ENCODE measurements at places on chromosomes 16 and 17.
A peak's percentile ranks its signal among the peaks of the same experiment; 100 is the strongest.

DNA sequence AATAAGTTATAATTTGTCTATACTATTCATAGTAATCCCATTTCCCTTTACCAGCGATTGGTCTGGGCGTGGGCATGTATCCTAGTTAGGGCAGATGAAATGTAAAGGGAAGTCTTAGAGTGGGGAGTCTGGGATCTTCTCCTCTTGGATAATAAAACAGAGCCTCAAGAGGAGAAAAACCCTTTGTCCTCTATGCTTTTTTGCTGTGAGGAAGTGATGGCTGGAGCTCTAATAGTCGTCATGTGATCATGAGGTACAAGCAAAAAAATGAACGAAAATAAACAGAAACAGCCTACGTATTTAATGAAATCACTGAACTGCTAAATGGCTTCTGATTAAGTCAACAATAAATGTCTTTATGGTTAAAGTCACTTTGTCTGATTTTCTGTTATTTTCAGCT is 26.8 kb downstream of the EFCAB5 start:
- no peak for DNase-seq

GRCh38 chr17:15945527-15946191 is 729 bp downstream of the ADORA2B start:
- DNase-seq = no peak

DNA sequence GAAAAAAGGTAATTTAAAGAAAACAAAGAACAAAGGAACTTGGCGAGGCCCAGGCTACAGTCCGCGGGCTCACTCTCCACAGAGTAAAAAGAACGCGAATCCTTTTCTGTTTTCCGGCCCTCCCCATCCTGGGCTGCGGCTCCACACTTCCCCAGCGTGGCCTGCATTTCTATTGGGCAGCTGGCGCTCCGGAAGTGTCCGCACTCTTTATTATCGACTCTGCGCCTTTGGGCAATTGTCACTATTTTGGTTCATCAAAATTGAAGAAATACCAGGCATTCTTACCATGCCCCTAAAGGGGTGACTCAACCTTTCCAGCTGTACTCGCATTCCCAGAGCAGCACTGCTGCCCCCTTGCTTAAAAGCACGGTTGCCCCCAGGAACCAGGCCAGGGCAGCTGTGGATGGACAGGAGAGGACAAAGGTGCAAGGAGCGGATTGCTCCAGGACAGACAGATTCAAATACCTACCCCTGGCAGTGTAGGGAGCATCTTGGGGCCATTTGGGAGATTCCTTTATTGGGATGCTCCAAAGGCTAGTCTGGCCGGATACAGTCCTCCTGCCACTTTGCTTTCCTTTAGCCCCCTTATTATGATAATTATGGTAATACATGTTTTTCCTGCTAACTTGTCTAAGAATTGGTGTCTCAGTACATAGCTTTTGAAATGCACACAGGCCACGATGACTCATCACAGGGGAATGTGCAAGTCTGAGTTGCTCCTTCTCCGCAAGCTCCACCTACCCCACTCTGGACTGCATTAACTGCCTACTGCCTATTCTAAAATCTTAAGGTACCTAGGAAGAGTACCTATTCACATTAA is 985 bp upstream of the SLFN12 start:
- peak; percentile 99 for DNase-seq

- no peak for DNase-seq
Measured at GRCh38 chr16:11783319-11784037, 13.6 kb downstream of the ZC3H7A start.

GRCh38 chr16:85888405-85889331 is 10.3 kb upstream of the IRF8 start:
- peak; percentile 41 for DNase-seq

DNA sequence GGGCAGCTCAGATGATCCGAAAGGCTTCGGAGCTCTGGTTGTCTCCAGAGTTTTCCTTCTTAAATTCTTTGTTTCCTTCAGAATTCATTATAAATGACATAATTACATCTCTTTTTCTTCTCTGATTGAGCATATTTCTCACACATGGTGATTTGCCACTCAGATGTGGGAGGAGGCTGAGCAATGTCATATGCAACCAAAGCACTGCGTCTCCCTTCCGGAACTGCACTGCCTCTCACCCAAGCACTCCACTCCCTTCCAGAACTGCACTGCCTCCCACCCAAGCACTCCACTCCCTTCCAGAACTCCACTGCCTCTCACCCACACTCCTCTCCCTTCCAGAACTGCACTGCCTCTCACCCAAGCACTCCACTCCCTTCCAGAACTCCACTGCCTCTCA is 131.5 kb downstream of the SALL1 start:
- DNase-seq = no peak

- no peak for DNase-seq
Measured at GRCh38 chr17:19415311-19415710, 4.3 kb downstream of the RNF112 start.

- no peak for DNase-seq
Measured at GRCh38 chr16:892536-893255, 78.1 kb downstream of the LMF1 start.

DNA sequence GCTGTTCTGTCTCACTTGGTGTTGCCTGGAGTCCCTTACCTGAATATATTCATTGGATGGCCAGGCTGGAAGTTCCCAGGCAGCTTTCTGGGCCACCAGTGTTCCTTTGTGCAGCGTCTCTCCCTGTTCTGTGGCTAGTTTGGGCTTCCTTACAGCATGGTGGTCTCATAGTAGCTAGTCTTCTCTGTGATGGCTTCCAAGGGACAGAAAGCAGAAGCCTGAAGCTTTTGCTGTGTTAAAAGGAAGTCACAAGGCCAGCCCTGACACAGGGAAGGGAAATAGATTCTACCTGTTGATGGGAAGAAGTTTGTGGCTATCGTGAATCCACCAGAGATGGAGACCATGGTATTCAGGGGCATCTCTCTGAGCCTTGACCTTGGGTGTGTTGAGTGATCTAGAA is 34.6 kb downstream of the PLCG2 start:
- DNase-seq = no peak

DNA sequence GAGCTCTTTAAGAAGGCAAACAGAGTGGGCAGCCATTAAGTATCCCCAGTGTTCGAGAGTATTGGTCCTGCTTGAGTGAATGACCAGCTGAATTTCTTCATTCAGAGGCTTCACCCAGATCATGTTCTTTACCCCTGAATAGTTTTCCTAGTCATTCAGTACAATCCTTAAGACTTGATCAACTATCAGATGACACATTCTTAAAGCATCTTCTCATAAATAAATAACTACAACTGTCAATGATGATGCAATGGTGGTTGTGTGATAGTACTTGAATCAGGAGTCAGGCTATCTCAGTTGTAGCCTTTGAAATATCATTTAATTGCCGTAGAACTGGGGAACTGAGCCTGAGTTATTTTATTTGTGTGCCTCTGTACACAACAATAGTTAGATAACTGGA is 416.8 kb upstream of the CCL2 start:
- DNase-seq = no peak

DNA sequence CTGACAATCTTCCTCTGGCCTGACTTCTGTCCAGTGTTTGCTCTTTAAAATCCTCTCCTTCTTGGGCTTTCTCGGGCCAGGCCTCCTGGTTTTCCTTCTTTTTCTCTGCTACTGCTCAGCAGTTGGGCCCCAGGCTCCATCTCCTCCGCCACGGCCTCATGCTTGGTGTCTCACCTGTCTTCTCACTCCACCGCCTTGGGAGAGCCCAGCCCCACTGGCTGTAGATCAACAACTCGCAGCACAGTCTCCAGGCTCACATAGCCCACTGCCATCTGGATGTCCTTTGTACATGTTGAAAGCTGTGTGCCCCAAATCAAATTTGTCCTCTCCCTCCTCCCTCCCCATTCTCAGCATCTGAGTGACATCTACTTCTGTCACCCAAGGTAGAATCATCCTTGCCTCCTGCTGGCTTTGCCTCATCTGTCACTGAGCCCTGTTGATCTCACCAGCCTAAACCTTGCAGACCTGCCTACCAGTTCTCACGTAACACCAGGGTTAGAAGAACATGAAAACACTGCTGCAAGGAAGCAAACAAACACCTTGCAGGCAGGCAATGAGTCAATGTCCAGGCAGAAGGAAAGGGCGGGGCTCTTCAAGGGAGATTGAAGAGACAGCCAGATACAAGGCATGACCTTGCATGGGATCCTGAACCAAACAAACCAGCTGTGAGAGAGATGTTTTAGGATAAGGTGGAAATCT is 103.2 kb upstream of the SMURF2 start:
- DNase-seq = no peak

DNA sequence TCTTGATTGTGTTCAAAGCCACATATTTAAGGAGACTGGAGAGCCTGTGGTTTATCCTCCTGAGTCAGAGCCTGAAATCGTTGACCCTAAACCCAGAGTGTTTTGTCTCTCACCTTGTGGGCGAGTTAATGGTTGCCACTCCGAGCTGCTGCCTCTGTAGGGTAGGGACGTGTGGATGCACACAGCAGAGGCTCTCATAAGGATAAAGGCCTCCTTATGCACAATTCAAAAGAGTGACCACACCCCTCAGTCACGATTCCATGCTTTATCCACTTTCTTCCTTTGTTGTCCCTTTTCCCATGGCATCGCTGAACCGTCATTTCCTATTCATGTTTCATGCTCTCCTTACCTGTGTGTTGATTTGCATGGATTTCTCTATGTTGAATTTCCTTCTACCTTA is 805.0 kb upstream of the RBFOX1 start:
- DNase-seq = no peak

DNA sequence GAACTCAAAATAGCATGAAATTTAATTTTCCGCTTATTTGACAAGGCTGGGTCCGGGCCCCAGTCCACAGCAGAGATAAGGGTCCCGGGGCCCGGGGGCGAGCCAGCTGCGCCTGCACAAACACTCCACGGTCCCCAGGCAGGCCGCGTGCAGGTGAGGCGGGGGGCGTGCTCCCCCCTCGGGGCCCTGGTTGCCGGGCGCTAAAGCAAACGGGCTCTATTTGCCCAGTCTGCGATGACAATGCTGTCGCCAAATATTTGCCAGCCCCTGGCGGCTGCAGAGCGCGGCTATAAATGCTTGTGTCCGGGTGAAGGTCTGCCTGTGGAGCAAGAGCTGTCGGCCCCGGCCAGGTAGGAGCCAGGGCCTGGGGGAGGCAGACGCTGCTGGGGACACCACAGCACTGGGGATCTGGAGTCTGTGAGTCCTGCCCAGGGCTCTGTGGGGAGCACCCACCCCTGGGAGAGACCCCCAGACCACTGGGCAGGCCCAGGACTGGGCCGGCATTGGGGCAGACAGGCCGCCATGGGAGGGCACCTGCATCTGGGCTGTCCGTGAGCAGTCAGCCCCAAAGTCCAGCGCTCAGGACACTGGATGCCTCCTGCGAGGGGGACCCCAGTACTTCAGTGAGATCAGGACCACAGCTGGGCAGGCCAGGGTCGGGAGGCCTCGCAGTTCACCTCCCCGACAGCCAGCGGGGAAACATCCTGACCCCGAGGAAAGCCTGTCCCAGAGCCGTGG is at the start of gene PERCC1:
Gene PERCC1, plus strand, starts transcription at position 320 of the 738 bp plus-strand sequence. CDS start 1,516 bp downstream, outside the sequence.
- DNase-seq = no peak

- DNase-seq = no peak
Measured at GRCh38 chr17:42843358-42843934, 934 bp upstream of the AOC2 start.

DNA sequence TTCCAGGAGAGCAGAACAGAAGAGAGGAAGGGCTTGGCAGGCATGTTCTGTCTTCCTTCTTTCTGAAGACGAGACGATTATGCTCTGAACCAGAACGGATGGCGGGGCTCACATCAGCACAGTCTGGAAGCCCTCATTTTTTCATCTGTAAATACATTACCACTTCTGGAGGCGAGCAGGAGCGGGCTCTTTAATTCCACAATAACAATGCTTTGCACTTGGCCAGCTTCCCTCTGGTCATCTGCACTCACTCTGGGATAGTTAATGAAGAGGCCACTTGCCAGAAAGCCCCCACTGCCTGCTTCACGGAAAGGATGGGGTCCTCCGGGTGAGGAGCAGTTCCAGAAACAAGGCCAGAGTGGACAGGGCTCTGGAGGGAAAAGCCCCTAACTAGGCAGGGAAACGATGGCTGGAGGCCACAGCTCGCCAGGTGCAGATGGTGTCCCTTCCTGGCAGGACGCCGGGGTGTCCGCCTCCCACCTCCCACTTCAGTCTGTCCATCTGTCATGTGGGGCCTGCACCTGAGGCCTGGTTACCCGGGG is 13.1 kb upstream of the BCAR1 start:
- DNase-seq = no peak

DNA sequence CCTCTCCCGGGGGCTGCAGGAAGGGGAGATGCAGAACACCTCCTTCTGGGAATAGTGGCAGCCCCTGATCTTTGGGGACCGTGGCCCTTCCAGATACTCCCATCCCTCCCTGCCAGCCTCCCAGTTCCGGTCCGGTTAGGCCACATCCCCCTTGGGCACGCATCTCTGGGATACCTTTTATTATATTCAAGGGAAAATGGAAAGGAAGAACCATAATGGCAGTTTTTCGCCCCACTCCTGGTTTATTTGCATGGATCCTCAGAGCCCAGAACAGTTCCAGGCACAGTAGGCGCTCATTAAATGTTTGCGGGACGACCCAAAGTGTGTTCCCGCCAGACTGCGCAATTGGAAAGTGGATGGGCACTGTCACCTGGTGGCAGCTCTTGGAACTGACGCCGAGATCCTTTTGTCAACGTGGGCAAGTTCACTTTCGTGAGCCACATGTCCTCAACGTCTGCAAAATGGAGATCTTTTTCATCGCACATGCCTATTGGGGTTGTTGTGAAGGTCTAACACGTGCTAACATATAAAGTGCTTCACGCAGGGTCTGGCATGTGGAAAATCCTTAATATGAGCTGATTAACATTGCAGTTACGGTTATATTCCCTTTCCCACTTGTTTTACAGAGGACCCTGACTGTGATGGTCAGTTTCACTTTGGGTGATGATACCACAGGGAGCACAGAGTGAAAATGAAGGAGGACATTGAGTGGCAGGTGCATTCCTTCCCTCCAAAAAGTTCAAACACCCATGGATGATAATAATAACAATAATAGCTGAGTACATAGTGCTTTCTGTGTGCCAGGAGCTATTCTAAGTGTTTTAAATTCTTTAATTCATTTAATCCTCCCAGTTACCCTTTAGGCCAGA is 1.7 kb upstream of the GPRC5B start:
- peak; percentile 12 for DNase-seq

DNA sequence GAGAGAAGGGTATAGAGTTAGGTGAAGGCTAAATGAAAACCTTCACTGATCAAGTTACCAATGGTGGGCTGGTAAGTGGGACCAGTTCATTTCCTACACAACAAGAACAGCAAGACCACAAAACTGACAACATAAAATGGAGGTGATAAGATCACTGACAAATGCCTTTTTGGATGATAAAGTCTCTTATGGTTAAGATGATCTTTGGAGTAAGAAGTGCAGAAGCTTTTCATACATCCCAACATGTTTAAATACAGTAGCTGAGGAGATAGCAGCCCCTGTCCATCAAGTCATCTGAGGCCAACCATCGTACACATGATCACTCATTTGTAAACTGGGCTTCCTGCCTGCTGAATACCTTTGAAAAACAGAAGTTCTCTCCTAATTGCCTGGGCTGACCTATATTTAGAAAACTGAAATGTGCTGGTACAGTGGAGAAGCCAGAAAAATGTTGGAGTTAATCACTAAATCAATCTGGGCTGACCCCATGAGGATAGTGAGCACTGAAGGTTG is 259.0 kb upstream of the ZFHX3 start:
- DNase-seq = no peak
